ENCODE measurements at places on chromosomes 7 and 10. TPM values are rescaled to one million over a fixed set of nuclear protein-coding genes. Genes with fewer than 3 reads are reported as not detected.

SPDYE6 gene
- not detected for total RNA-seq

ZNF117 gene
- 20.0 TPM for total RNA-seq

C10orf67 gene
- total RNA-seq, result not detected

PNLIPRP3 gene
- not detected for total RNA-seq

GRM3 gene
- total RNA-seq, result 1.9 TPM

BTBD16 gene
- total RNA-seq, result not detected

NIPSNAP2 gene
- 29.8 TPM for total RNA-seq

CPXM2 gene
- total RNA-seq, result 5.3 TPM

TCAF2 gene
- total RNA-seq, result 0.28 TPM

SPDYE18 gene
- total RNA-seq, result not detected

SPACDR gene
- not detected for total RNA-seq

AFAP1L2 gene
- total RNA-seq, result 6.5 TPM

HSPA14 gene
- total RNA-seq, result 32.4 TPM

ANK3 gene
- 70.5 TPM for total RNA-seq

PITX3 gene
- total RNA-seq, result 1.5 TPM

LARP4B gene
- 52.3 TPM for total RNA-seq

STRIP2 gene
- 7.4 TPM for total RNA-seq

TAS2R3 gene
- total RNA-seq, result 3.9 TPM

NEURL1 gene
- 3.8 TPM for total RNA-seq
